ENCODE measurements at places on chromosomes 3 and 15. TPM values are rescaled to one million over a fixed set of nuclear protein-coding genes. Genes with fewer than 3 reads are reported as not detected.

DNA sequence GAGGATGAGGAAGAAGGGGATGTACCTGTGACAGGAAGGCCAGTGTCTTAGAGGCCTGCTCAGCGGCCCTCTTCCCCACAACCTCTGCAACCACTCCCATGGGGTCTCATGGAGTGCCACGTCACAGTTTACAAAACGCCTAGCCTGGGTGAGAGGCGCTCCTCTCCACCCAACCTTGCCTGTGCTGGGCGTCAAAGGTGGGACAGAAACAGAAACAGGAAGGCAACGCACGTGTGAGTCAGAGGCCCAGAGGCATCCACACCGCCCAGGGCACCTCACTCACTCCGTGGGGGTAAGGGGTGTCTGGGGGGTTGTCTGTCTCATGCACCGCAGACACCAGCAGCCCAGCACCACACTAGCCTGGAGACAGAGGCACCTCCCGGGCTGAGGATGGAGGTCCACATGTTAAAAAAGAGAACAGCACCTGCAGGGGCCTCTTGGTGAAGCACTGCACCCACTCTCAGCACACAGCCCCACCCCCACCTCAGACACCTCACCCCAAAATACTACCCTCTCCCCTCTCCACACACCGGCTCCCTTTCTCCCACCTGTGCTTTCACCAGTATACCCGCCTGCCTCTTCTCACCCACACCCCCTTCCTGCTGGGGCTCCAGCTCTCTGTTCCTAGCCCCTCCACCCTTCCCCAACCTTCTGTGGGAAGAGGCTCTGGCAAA, 4.7 kb upstream of the CALML4 start:
- H3K4me3 ChIP-seq = no peak overlapping the region
- H3K27ac ChIP-seq = no peak overlapping the region
- DNase-seq = no peak
- peaks cover 30% of the 10 kb centered on the region for H3K4me1 ChIP-seq

DNA sequence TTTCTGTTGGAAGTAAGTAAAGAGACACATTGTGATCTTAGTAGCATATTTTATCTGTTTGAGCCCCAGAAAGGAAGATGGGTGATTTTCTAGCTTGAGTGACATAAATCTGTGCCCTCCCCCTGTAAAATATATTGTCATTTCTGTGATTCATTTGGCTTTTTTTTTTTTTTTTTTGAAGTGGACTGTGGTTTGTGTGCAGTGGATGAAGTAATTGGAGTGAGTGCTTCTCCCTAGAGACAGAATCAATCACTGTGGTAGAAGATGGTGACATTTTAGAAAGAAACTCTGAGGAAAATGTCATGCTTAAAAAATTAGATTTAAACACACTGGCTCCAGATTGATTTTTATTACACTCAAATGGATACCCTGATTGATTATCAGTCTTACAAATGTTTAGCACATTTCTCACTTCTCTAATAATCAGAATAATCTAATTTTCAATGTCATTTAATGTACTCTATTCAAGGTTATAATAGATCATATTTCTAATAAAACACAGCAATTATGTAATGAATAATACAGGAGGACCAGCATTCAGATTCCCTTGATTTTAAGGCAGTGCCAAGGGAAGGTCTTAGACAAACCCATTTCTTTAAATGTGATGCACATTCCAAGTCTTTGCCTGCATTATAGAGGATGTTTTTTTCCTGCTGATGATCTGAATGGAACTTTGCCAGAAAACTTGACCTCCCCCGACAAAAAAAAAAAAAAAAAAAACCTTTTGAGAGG, 116.6 kb downstream of the TOP2B start:
- no peak overlapping the region for H3K4me3 ChIP-seq
- no peak overlapping the region for H3K27ac ChIP-seq
- H3K27me3 ChIP-seq = no peaks in the 10 kb centered on the region

DNA sequence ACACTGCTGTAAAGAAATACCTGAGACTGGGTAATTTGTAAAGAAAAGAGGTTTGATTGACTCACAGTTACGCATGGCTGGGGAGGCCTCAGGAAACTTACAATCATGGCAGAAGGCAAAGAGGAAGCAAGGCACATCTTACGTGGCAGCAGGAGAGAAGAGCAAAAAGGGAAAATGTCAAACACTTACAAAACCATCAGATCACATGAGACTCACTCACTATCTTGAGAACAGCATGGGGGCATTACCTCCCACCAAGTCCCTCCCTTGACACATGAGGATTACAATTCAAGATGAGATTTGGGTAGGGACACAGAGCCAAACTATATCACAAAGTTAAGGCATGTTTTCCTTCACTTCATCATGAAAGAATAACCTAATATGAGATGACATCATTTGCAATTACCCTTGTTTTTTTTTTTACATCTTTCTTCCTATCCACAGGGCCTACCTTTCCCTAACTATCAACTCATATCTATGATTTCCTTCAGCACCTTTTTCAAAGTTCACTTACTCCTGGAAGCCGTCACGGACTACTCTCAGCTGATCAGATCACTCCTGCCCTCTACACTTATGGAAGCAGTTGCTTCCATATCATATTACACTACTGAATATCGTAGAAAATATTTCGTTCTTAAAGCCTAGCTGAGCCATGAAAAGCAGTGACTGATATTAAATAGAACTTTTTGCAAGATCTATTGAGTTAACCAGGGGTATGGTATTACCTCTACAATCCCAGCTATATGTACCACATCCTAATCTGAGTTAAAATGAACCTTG, 25.5 kb upstream of the ATP8B4 start:
- H3K4me1 ChIP-seq = no peaks in the 10 kb centered on the region
- H3K27me3 ChIP-seq = no peaks in the 10 kb centered on the region
- DNase-seq = no peak
- H3K36me3 ChIP-seq = no peaks in the 10 kb centered on the region
- no peak overlapping the region for H3K4me3 ChIP-seq
- H3K27ac ChIP-seq = no peak overlapping the region

DNA sequence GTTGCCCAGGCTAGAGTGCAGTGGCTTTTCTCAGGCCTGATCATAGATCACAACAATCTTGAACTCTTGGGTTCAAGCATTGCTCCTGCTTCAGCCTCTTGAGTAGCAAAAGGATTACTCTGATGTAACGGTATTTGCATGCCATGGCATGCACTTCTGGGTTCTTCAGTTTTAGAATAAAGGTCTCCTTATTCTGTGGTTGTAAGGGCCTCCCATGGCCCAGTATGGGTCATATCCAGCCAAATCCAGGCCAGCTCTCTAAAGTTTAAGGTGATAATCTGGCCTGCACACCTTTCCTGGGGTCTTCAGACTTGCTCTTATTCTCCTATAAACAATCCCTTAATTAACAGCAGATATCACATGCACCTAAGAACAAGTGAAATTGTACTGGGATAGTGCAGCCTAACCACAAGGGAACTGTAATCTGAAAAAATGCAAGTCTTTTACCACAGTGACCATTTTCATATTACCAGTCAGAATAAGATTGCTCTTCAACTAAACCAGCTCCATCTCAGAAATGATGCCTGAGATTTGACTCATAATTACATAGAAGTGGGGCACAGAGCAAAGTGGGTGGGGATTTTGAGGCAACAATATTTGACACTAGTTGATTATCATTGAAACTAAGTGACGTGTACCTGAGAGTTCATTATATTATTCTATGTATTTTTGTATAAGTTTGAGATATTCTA, 25.4 kb downstream of the COMMD2 start:
- H3K36me3 ChIP-seq = no peaks in the 10 kb centered on the region
- no peaks in the 10 kb centered on the region for H3K27me3 ChIP-seq
- H3K4me1 ChIP-seq = no peaks in the 10 kb centered on the region
- no peak overlapping the region for H3K27ac ChIP-seq
- DNase-seq = no peak

DNA sequence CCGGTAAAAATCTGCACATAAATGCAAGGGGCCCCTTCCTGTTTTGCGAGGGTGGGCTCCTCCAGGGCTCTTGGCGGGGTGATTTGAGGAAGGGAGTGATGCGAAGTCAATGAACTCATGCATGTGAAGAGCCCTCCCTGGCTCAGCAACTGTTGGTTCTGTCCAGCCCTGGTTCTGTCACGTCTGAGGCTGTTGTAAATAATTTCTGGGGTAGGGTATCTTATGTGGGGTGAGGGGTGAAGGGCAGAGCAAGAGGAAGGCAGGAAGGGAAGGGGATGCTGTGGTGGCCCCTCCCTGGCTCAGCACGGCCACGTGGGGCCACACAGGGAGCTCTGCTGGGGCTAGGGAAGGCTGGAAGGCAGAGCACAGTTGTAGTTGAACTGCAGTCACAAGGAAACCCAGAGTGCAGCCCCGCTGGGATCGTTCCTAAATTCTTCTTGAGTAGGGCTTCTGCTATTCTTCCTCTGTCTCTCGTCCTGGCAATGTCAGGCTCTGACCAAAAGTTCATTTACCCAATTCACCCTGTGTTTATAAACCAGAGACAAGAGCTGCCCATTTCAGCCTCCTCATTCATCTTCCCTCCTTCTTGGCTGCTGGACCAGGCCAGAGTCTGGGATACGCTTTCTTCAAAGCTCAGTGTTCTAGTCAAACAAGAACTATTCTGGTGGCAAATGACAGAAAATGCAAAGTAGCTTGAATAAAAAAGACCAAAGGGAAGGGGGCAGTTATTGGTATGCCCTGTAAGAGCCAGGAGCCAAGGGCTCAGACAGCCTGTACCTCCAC, 14.8 kb upstream of the TOPBP1 start:
- no peak overlapping the region for H3K4me3 ChIP-seq
- H3K36me3 ChIP-seq = no peaks in the 10 kb centered on the region
- no peak overlapping the region for H3K27ac ChIP-seq

DNA sequence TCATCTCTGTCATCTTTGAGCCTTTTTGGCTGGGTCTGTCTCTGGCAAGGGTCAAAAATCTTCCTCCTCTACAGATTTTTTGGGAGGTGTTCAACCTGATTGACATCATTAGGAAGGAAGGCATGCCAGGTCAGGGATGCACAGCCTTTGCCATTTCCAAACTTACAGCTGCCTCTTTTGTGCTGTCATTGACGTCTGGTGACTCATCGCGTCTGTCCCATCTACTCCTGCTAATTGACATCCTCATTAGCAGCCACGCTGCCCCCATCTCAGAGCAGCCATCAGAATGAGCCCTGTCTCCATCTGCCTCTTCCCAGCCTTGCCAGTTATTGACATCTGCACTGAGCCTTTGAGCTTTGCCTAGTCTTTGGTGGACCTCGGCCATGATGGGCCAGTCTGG, 53.0 kb downstream of the PDIA5 start:
- H3K27ac ChIP-seq = no peak overlapping the region
- no peak for DNase-seq
- no peaks in the 10 kb centered on the region for H3K27me3 ChIP-seq
- H3K4me3 ChIP-seq = no peak overlapping the region

DNA sequence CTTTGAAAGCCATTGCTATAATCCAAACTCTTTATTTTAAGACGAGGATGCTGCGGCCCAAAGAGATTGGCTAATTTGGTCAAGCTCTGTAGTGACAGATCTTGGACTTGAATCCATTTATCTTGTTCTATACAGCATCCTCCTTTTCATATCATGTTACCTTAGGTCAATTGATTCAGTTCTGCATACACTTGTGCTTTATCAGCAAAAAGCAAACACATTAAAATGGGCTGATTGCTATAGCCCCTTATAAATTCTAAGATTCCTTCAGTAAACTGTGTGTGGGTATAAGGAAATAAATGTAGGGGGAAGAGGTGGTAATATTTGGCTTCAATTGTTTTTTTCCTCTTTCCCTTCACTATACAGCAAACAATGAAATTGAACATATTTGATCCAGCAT, 40.1 kb upstream of the NECTIN3 start:
- no peaks in the 10 kb centered on the region for H3K27me3 ChIP-seq
- no peak for DNase-seq
- H3K36me3 ChIP-seq = no peaks in the 10 kb centered on the region
- H3K27ac ChIP-seq = no peak overlapping the region
- no peaks in the 10 kb centered on the region for H3K4me1 ChIP-seq

DNA sequence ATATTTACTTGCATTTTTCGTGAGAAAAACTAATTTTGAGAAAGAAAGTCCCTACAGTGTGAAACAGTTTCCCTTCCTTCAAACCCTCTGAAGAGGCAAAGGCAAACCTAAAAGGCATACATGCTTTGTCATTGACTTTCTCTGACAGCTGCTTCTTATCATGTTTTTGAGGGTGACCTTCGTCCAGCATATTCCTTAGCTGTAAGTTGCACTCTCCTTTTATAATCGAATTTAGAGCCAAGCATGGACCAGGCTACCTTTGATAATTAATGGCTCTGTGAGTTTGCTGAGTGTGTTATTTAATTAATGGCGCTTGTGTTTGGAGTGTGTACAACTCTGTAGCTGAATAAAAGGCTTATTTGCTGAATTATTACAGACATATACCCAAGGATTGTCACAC, 684.2 kb upstream of the CFAP20DC start:
- H3K27me3 ChIP-seq = no peaks in the 10 kb centered on the region
- no peaks in the 10 kb centered on the region for H3K4me1 ChIP-seq
- no peak for DNase-seq
- no peaks in the 10 kb centered on the region for H3K36me3 ChIP-seq

DNA sequence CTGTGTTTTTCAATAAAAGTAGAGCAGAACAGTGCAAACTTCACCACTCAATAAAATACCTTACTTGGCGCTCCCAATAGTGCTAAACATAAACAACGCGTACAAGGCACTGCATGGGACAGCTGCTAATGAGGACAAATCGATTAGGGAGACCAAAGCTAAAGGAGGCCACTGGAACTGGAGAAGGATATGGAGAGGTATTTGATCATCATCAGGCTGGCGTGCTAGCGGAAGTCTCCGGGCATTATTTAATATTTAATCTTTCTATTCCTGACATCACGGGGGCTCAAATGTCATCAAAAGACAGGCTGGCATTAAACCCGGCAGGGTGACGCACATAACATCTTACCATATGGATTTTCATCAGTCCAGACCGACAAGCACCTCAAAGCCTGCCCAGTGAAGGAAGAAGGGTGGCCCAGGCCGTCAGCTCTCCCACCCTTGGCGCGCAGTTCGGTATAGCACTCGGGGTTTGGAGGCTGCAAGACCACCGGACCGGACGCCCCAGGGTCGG, 604 bp downstream of the CCPG1 start:
- peaks cover 47% of the 10 kb centered on the region for H3K4me1 ChIP-seq
- peak overlapping the region; percentile 73 for H3K4me3 ChIP-seq
- H3K36me3 ChIP-seq = no peaks in the 10 kb centered on the region
- DNase-seq = peak; percentile 89

DNA sequence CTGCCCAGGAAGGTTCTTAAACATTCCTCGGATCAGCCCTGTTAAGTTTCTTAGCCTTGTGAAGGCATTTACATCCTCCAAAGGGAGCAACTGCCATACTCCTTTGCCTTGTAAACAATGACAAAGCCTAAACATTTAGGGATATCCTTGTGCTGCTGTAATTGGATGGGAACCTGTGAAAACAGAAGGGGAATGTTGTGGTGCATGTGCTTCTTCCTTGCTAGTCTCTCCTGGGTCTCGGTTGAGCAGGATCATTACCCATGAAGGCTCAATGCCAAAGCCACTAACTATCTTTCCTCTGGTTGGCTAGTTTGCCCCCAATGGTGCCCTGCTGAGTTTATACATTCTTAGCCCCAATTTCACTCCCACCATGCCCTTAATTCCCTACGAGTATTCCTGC, 17.3 kb downstream of the CHRNA3 start:
- H3K4me3 ChIP-seq = no peak overlapping the region
- H3K27ac ChIP-seq = no peak overlapping the region
- no peaks in the 10 kb centered on the region for H3K4me1 ChIP-seq
- no peak for DNase-seq
- H3K36me3 ChIP-seq = no peaks in the 10 kb centered on the region

MYRIP gene
- 7.4 TPM for total RNA-seq

ARIH2 gene
- 59.4 TPM for total RNA-seq

ANKUB1 gene
- total RNA-seq = not detected

CHDH gene
- total RNA-seq = 1.7 TPM

CHL1 gene
- 25.8 TPM for total RNA-seq

KLF15 gene
- 25.3 TPM for total RNA-seq

TMEM89 gene
- total RNA-seq = not detected

GPR156 gene
- not detected for total RNA-seq

CX3CR1 gene
- not detected for total RNA-seq

All from vagina (tissue), 2 donors.